Activated CD8-positive, alpha-beta memory T cell treated with anti-CD3 and anti-CD28 coated beads for 1 hour (primary cell): ENCODE measurements at places on chromosomes 2 and 18.

GRCh38 chr18:42756214-42756613 lies 359.3 kb downstream of the RIT2 start:
- DNase-seq, result no peak

DNA sequence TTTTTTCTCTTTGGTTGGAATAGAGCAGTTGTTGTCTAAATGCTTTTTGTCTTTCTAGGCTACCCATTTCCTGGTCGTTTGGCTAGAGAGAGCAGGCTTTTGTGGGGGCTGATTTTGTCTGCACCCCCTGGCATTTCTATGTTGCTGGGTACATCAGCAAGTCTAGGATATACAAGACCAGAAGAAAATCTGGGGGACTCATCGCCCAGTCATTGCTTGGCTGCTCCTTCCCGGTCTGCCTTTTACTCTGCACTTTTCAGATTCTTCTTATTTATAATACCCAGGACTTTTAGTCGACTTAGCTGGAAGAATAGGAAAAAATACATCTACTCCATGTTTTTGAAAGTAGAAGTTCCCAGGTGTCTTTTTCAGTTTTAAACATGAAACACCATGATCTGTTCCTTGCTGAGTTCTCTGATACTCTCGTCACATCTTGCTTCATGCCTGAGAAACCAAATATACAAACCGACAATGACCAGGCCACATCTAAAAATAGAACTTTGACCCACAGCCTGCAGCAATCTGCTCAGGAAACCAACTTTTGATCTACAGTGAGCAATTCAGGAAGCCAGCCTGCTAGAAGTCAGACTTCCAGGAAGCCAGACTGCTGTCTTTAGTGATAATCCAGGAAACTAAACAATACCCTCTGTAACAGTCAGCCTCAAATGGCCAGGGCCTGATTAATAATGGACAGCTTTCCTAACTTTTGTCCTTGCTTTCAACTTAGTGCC lies 163.8 kb upstream of the MEX3C start:
- DNase-seq, result no peak

- no peak for DNase-seq
Observed at GRCh38 chr2:240393831-240394410, 41.5 kb upstream of the GPC1 start.

- DNase-seq, result no peak
Observed at GRCh38 chr2:44547718-44548117, 186.0 kb downstream of the CAMKMT start.

GRCh38 chr2:48109491-48110204 lies 203.3 kb upstream of the FBXO11 start:
- DNase-seq, result no peak

DNA sequence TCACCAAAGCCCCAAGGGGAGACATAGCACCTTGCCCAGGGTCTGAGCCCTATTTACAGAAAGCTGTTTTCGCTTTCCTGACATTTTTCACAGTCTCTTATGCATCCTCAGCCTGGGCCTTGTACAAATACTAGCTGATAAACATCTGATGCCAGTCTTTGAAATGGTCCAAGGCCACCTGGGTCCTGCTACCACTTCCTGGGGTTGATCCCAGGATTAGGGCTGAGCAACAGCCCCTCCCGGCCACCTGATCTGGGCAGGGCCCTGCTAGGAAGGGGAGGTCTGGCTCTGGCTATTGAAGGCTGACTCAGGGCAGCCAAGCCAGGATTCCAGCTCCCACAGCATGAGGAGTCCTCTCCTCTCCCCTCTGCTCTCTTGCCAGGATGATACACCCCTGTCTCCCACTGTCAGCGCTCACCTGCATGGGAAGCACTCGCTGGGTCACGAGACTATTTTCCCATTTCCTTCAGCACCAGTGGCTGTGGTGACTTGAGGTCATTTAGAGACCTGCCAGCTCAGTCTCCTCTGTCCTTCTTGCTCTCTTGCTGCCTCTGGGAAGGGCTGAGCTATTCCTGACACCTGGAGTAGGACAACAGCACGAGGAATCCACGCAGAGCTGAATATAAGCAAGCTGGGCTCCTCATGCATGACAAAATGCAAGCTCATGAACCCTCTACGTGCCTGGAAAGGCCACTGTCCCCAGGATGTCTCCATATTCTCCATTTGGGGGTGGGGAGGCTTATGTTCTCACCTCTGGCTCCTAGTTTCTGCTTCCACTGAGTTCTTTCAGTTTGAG lies 53.0 kb upstream of the LGALSL start:
- no peak for DNase-seq

DNA sequence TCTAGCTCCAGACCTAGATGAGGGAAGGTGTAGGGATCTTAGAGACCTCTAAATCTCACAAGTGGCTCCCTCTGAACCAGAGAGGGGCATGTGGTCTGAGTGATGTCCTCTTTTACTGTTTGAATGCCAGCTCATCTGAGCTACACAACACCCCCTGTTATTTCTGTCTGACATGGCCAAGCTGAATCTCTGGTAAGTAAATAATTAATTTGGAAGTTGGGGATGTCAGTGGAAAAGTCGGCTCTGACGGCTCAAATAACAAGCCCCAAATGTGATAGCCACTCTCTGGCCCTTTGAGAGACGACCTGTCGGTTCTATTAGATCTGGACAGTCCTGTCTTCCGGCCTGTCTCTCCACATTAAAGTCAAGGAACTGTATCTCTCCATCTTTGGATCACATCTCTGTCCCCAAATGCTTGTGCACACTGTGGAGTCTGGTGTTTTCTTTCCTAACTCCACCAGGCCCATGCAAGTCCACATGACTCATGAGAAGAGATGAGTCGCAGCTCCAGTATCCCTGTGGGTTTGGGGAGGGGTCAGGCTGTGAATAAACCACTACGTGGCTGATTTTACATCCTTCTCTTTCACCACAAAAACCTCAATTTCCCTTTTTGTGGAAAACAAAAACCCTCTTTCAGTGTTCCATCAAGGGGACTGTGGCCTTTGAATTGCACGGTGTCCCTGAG lies 52.5 kb downstream of the SETBP1 start:
- no peak for DNase-seq

DNA sequence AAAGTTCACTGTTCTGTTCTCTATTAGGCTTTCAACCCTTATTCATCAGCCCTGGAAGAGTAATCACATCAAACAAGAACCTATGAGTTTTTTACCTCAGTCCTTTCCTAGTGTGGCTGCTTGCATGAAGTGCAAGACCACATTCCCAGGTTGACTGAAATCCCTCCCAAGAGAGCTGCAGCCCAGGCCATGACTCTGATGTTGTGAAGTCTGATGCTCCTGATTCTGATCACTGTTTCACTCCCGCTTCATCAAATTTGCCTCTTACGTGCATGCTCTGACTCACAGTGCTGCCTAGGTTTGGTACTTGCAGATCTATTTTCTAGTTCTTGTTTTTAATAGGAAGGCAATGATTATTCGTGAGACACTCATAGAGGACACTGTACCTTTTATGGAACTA lies 58.2 kb upstream of the DSEL start:
- DNase-seq, result no peak

- no peak for DNase-seq
Observed at GRCh38 chr2:215436705-215437565, 1.1 kb upstream of the FN1 start.

DNA sequence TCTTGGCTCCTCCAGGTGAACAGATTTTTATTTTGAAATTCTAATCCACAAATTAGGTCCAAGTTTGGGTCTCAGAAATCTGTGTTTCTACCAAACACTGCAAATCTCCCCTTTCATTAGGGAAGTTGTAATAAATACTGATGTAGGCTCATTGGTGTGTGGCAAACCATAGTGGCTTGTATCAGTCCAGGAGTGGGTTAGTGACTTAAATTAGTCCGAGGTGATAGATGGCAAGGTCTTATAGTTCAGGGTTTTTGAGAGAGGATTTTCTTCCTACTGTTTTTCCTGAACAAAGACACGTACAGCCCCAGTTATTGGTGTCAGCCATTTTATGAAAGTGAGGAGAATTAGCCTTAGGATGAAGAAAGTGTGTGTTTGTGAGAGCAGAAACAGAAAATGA lies 74.6 kb downstream of the RPRM start:
- DNase-seq, result no peak

GRCh38 chr18:21194871-21195771 lies 46.9 kb upstream of the GREB1L start:
- no peak for DNase-seq

- no peak for DNase-seq
Observed at GRCh38 chr2:237904831-237905599, 45.6 kb downstream of the RAMP1 start.

GRCh38 chr18:38427234-38427633 lies 861.6 kb upstream of the CELF4 start:
- no peak for DNase-seq

- DNase-seq, result no peak
Observed at GRCh38 chr2:159201360-159202063, 85.0 kb downstream of the WDSUB1 start.

DNA sequence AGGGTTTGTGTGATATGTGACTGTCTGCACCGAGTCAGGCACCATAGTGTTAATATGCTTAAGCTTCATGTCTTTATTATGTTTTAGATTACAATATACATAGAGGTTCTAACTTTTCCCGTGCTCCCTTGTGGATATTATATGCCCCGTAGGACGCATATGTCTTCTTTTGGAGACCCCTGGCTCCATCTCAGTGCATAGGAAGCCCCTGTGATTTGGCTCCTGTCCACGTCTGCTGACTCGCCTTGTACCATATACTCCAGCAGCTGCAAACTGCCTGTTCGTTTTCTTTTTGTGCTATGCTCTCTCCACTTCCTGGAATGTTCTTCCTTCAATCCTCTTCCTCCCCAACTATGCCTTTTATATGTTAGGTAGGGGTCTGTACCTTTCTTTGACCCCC lies 110.9 kb downstream of the PTRHD1 start:
- DNase-seq, result no peak

DNA sequence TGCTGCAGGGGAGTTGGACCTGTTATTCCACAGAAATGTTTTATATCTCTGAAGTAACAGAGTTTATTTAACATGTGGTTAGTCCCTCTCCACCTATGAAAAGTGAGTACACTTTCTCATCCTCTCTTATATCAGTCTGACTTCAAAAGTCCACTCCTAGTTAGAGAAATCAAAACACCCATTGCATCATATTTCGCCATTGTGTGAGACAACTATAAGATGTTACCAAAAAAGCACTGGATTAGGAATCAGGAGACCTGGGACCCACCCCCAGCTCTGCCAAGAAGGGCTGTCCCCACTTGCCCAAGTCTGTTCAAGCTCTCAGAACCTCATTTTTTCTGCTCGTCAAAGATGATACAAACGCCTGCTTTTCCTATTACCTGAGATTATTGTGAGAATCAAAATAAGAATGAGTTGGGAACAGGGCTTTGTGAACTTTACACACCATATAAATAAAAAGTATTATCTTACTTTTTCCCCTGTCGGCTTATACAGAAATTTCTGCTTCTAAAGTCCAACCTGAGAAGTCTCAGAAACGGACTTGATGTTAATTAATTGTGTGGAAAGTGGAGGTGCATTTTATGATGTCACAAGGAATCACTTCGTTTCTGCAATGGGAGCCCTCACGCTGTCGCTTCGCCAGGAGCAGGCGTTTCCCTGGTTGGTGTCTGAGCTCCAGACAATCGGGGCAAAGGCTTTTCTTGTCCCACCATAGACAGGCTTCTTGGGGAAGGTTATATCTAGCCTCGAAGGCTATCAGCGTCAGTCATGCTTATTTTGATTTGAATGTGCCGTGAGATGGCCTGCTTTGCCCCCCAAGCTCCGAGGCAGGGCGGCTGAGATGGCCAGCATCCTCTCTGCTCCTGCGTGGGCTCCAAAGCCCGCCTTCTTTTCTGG lies 89.6 kb upstream of the ZNF516 start:
- DNase-seq, result no peak

GRCh38 chr2:16037808-16038457 lies 97.6 kb downstream of the MYCN start:
- no peak for DNase-seq

GRCh38 chr2:225429717-225430116 lies 30.2 kb downstream of the NYAP2 start:
- DNase-seq, result no peak

DNA sequence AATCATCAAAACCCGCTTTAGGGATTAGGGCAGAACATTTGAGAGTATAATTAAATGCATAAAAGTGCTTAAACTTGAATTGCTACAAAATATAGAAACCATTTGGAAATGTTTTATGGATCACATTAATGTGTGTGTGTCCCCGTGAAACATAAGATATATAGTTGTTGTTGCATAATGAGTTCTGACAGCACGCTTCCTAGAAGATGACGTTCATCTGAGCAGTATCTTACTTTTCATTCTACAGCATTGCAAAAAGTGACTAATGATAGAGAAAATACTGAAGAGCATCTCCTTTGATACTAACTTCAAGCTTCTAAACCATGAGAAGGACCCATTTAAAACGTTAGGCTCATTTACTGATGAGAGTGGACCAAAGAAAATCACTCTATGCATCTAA lies 63.7 kb downstream of the SLC8A1 start:
- no peak for DNase-seq

- no peak for DNase-seq
Observed at GRCh38 chr18:77084688-77085035, 47.9 kb downstream of the MBP start.

- DNase-seq, result no peak
Observed at GRCh38 chr2:32862269-32863055, 84.3 kb upstream of the LTBP1 start.
